ENCODE measurements at places on chromosomes 5 and 9.

DNA sequence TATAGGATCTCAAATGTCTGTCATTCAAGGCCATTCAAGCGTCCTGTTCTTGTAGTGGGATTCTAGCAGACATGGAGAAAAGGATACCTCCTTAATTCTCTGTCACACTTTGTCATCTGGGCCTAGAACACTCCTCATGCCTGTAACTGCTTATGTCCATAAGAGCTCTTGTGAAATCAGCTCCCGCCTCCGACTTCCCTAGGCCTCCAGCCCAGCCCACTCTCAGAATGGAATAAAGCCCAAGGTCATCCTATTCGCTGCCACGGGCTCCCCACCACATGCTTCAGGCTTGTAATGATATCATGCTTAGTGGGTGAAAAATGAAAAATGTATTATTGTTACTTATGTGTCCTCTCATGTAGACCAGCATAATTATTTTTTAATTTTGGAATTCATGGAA is 632.5 kb downstream of the ISL1 start:
- H3K4me1 ChIP-seq = no peaks in the 10 kb centered on the region
- no peak for DNase-seq
- H3K27me3 ChIP-seq = no peaks in the 10 kb centered on the region
- H3K36me3 ChIP-seq = no peaks in the 10 kb centered on the region
- H3K4me3 ChIP-seq = no peak overlapping the region

DNA sequence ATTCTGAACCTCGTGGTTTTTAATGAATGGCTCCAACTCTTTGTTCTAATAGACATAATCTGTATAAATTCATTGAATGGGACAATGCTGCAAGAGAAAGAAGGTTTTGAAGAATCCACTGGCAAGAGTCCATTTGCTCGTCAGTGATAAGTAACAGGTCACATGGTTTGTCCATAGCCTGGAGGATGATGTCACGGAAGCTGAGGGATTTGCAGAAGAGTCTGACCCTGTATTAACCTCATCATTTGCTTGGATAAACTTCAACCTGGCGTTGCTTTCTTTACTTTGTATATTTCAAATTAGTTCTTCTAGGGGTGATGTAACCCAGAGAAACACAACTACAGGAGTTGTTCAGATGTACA is 197.4 kb downstream of the GAS1 start:
- no peak for DNase-seq
- no peaks in the 10 kb centered on the region for H3K36me3 ChIP-seq
- no peaks in the 10 kb centered on the region for H3K27me3 ChIP-seq
- H3K4me3 ChIP-seq = no peak overlapping the region
- no peaks in the 10 kb centered on the region for H3K4me1 ChIP-seq
- H3K27ac ChIP-seq = no peak overlapping the region

DNA sequence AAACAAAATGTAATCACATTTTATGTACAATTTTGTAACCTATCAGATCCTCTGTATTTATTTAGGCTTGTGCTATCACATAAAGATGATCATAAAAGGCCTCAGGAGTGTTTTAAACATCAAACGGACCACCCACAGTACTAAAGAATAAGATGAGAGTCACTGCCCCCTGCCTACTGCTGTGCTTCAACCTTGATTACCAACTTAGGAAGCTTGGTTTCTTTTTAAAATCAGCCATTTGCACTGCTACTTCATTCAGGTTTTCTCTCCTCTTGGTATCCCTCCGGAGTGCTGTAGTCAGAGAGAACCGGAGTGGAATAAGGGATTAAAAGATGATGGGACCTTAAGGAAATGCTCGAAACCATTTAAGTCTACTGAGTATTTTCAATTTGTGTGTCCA is 6.9 kb downstream of the C7 start:
- no peak for DNase-seq
- H3K27ac ChIP-seq = no peak overlapping the region
- no peak overlapping the region for H3K4me3 ChIP-seq
- no peaks in the 10 kb centered on the region for H3K4me1 ChIP-seq

- DNase-seq = no peak
- H3K27me3 ChIP-seq = no peaks in the 10 kb centered on the region
- no peak overlapping the region for H3K4me3 ChIP-seq
These were observed 2.4 kb downstream of the CDKN2AIPNL start for GRCh38 chr5:134409321-134409720.

DNA sequence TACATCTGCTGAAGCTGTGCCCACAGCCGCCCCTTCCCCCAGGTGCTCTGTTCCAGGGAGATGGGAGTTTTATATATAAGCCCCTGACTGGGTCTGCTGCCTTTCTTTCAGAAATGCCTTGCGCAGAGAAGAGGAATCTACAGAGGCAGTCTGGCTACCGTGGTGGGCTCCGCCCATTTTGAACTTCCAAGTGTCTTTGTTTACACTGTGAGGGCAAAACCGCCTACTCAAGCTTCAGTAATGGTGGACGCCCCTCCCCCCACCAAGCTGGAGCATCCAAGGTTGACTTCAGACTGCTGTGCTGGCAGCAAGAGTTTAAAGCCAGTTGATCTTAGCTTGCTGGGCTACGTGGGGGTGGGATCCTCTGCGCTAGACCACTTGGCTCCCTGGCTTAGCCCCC is 41.3 kb downstream of the RANBP17 start:
- no peak for DNase-seq
- H3K4me3 ChIP-seq = no peak overlapping the region
- H3K4me1 ChIP-seq = no peaks in the 10 kb centered on the region
- no peaks in the 10 kb centered on the region for H3K27me3 ChIP-seq

GRCh38 chr5:170795154-170795553 is 11.6 kb downstream of the GABRP start:
- H3K27me3 ChIP-seq = peaks cover 2% of the 10 kb centered on the region
- no peak overlapping the region for H3K27ac ChIP-seq
- no peaks in the 10 kb centered on the region for H3K36me3 ChIP-seq
- H3K4me3 ChIP-seq = no peak overlapping the region
- no peaks in the 10 kb centered on the region for H3K4me1 ChIP-seq

DNA sequence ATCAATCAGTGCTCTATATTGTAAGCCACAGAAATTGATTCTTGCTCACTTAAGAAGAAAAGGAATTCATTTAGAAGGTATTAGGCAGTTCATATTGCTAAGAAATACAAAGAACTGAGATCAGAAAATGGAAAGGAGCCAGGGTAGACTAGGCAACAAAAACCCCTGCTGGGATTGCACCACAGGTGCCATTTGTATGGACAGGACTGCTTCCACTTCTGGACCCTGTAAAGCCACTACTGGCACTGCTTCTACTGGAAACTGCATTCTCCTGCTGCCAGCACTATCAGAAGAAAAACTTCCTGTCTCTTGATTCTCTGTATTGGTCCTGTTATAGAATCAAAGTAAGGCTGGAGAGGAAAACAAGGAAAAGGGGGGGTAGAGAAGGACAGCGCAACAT is 45.9 kb downstream of the CERT1 start:
- no peaks in the 10 kb centered on the region for H3K27me3 ChIP-seq
- DNase-seq = no peak
- H3K27ac ChIP-seq = no peak overlapping the region
- H3K4me1 ChIP-seq = peaks cover 9% of the 10 kb centered on the region
- no peak overlapping the region for H3K4me3 ChIP-seq
- no peaks in the 10 kb centered on the region for H3K36me3 ChIP-seq

GRCh38 chr5:163041254-163041653 is 396.1 kb upstream of the CCNG1 start:
- H3K4me3 ChIP-seq = no peak overlapping the region
- no peaks in the 10 kb centered on the region for H3K4me1 ChIP-seq
- H3K27ac ChIP-seq = no peak overlapping the region
- DNase-seq = no peak
- H3K27me3 ChIP-seq = no peaks in the 10 kb centered on the region
- no peaks in the 10 kb centered on the region for H3K36me3 ChIP-seq

- no peak for DNase-seq
- no peaks in the 10 kb centered on the region for H3K27me3 ChIP-seq
- no peak overlapping the region for H3K4me3 ChIP-seq
- no peaks in the 10 kb centered on the region for H3K4me1 ChIP-seq
These were observed 13.1 kb upstream of the DCAF12 start for GRCh38 chr9:34139477-34140146.

DNA sequence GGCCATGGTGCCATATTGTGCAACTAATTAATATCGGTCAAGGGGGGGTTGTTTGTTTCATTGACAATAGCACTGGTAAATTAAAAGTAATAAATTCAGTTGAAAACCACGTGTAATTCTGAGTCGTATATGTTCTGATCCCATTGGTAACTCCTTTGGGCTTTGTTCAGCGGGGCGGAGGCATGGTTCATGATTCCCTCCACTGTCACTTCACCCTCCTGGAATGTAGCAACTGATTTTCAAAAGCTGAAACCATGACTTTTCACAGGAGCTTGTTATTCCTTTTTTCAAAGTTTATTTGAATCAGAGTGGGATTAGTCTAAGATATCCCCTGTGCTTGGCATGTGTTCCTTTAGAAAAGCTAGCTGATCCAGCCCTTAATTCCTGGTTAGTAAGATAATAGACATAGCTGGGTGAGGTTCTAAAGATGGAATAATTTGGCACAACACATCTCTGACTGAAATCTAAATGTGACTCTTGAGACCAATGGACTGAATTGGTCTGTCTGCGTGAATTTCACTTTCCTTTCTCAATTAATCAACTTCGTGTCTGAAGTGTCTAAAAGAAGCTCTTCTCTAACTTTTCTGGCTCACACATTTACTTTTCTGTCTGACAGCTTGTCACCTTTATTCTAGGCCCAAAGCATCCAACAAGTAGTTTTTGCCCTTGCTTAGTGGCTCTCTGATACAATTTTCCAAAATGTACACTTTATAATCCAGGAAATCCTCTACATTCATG is 185.7 kb upstream of the VCAN start:
- no peak for DNase-seq
- no peak overlapping the region for H3K4me3 ChIP-seq
- H3K4me1 ChIP-seq = no peaks in the 10 kb centered on the region
- H3K27ac ChIP-seq = no peak overlapping the region

All from Caco-2 (cell line).